ENCODE measurements at places on chromosomes 1 and 21.

- no peak for DNase-seq
Measured at GRCh38 chr1:117605164-117605773, 579 bp upstream of the TENT5C start.

GRCh38 chr1:119316870-119317416 is 51.6 kb upstream of the HAO2 start:
- DNase-seq: no peak

- no peak for DNase-seq
Measured at GRCh38 chr1:223504741-223505140, 111.5 kb downstream of the CCDC185 start.

DNA sequence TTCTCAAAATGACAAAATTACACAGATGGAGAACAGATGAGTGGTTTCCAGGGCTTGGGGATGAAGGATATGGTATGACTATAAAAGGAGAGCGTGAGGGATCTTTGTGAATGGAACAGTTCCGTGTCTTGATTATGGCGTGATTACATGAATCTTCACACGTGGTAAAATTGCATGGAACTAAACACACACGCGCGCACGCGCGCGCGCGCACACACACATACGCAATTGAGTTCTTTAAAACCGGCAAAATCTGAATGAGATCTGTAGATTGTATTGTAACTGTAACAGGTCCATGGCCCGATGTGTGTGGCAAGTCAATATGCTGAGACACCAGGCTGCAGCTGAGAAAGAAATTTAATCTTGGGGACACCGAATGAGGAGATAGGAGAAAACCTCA is 11.1 kb upstream of the LRRN2 start:
- no peak for DNase-seq

DNA sequence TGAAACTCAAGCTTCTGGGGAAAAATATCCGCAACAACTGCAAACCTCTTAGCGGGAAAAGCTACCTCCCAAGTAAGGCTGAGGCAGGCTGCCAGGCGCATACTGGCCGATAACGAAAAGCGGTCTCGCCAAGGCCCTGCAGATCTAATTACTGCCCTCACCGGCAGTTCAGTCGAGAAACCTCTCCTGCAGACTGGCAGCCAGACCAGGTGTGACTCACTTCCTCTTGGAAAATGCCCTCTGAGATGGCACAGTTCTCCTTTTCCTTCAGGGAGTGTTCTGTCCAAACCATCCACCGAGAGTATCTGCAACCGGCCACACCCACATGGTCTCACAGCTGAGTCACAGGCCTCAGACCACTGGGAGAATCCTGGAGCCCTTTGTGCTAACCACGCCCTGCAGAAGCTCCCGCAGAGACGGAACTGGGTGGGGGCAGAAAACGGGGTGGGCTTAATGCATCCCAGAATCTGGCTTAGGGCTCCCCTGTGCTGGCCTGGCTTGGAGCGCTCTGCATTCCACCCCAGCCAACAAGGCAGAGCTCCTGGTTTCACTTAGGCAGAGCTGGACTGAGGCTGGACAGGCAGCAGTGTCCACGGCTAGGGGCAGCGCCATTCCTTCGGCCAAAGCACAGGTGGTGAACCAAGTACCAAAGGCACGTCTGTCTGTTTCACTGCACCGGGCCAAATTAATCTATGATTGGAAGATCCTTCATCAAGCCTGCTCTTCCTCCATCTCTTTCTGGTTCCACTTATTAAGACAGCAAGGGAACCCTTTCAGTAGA is 1.2 kb downstream of the S100A10 start:
- DNase-seq: no peak

GRCh38 chr1:151713874-151714273 is 2.7 kb downstream of the CELF3 start:
- no peak for DNase-seq

GRCh38 chr1:26972821-26973220 is 12.6 kb upstream of the KDF1 start:
- DNase-seq: no peak

DNA sequence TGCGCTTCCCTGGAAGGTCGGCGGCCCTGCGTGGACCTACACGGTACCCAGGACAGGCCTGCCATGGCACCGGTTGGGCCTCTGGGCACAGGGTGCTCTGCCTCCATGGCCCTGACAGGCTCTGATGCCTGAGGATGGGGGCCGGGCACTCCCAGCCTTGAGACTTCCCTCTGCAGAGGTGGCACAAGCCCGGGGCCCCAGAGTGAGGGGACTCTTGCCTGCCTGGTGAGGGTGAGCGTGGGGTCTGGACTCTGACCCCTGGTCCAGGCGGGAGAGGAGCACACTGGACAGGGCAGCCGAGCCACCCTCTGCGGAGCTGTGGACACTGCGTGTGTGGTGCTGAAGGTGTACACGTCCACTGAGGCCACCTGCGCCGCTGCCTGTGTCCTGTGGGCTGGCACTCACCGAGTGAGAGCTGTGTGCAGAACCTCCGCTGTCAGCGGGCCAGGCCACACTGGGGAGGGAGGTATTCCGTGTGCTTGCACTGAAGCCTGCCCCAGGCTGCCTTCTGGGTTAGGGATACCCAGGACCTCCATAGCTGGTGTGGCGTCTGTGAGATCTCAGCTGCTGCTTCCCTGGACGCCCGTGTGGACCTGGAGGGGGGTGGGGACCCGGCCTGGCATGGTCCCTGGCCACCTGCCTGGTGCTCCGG is 10.4 kb downstream of the SKI start:
- no peak for DNase-seq

GRCh38 chr21:36044056-36044455 is 16.3 kb downstream of the SETD4 start:
- DNase-seq: no peak

GRCh38 chr1:205275916-205276688 is 45.4 kb downstream of the NUAK2 start:
- DNase-seq: no peak

DNA sequence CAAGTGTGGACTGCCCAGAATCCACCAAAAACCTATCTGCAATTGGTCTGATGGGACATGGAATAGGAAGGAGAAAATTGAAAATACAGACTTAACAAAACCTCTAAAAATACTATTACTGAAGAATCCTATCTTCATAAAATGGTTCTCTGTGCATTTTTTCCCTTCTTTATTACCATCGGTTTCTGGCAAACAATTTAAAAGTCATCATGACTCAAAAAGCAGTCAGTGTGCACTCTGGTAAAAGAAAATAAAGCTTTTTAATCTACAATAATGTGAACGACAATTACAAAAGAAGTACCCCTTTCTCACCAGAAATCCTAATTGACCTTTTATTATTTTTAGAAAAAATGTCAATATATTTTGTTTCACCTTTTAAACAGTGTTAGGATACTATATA is 186.3 kb downstream of the TPR start:
- DNase-seq: no peak

DNA sequence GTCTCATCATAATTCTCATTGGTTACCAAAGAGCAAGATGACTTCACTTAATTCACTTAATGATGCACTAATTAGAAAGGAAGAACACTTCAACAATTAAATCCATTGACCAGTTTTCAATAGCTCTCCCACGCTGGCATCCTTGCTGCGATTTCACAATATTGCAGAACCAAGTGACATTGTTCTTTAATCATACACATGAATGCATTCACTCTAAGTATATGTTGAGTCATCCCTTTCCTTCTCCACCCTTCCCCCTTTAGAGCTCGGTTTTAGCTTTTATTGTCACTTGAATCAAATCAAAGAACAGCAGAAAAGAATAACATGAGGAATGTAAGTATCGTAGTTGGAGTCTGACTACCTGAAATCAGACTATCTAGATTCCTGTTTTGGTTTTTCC is 233.6 kb upstream of the FMN2 start:
- DNase-seq: no peak

- DNase-seq: no peak
Measured at GRCh38 chr1:208834381-208835096, 590.4 kb upstream of the PLXNA2 start.

DNA sequence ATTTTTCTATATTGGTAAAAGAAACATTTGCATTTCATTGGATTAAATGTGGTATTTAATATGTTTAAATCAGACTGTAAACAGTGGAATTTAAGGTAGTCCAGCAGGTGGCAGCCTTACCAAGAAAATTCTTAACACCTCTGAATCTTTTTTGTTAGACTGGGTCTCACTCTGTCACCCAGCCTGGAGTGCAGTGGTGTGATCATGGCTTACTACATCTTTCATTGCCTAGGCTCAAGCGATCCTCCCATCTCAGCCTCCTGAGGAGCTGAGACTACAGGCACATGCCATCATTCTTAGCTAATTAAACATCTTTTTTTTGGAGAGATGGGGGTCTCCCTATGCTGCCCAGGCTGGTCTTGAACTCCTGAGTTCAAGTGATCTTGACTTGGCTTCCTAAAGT is 98.8 kb downstream of the RABGAP1L start:
- DNase-seq: no peak

GRCh38 chr1:43002116-43002515 is 43.4 kb upstream of the SLC2A1 start:
- no peak for DNase-seq

GRCh38 chr1:6870571-6870970 is 85.3 kb downstream of the CAMTA1 start:
- no peak for DNase-seq

DNA sequence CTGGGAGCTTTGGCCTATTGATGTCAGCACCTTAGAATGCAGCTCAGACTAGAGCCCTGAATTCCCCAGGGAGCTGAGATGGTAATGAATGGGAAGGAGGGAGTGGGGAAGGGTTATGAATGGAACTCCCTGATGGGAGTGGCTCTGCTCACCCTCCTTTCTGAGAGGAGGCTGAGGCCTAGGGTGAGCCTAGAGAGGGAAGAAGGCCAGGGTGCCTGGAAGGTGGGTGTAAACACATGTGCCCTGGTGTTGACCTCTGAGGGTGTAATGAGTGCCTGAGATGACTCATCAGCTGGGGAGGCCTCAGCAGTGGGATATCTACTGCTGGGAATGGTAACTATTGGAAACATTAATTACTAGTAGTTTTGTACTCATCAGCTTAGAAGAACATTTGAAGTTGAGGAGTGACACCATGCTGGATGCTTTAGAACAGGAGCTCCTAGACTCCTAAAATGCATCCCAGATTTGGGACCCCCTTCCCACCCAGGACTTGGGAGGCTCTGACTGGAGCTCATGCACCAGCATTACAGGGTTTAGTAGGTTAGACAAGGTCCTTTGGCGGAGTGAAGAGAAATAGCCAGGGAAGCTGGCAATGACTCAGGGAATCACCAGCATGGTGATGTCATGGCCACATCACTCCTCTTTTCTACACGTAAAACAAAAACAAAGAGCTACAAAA is 16.0 kb upstream of the PIGV start:
- DNase-seq: no peak

DNA sequence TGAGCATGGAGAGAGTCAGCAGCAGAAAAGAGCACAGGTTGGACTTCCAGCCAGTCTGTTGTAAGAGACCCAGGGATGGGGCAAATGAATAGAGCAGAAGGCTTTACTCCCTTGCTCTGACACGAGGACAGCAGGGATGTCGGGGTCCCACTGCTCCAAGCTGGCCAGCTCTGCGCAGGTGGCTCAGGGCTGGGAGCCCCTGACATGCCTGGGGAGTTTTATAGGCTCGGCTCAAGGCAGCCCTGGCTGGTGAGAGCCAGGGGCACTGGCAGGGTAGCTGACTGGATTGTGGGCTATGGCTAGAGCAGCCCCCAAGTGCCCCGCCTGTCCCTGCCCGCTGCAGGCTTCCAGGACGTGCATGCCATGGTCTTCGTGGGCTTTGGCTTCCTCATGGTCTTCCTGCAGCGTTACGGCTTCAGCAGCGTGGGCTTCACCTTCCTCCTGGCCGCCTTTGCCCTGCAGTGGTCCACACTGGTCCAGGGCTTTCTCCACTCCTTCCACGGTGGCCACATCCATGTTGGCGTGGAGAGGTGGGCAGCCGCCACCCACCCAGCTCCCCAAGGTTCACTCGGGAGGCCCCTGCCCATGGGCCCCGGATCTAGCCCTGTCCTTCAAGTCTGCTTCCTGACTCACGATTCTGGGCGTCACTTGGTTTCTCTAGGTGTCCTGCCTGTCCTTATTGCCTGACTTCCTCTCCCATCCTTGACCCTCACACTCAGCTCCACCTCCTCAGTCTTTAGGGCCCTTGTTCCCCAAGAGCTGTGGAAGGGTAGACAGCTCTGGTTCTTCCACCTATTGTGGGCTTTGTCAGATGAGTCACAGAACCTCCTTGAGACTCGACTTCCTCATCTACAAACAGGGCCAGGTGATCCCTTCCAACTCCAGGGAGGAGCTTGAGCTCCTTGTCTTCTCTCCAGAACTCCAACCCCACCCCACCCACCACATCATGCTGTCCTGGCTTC is 8.2 kb downstream of the RHBG start:
- no peak for DNase-seq

DNA sequence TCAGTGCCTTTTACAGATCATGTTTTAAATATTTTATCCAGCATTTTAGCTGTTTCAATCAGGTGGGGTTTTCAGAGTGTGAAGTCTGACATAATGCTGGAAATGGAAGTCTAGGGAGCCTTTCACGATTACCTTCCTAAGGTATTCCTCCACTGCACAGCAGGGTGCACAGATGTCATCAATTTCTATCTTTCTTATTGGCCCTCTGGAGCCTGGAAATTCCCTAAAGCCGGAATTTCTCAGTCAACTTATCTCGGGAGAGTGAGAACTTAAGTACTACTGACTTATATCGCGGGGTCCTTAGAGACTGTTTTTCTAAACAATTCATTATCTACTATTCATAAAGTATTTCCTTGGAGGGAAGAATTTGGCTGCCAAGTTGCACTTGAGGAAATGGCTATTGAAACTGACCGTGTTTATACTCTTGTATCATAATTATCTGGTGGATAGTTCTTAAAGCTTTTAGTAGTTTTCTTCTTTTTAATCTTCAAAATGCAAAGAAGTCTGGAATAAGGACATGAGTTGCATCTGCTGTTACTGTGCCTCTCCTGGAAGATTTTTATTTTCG is 311.8 kb upstream of the B3GALT2 start:
- no peak for DNase-seq

GRCh38 chr1:217948741-217949140 is 317.6 kb downstream of the SPATA17 start:
- no peak for DNase-seq

DNA sequence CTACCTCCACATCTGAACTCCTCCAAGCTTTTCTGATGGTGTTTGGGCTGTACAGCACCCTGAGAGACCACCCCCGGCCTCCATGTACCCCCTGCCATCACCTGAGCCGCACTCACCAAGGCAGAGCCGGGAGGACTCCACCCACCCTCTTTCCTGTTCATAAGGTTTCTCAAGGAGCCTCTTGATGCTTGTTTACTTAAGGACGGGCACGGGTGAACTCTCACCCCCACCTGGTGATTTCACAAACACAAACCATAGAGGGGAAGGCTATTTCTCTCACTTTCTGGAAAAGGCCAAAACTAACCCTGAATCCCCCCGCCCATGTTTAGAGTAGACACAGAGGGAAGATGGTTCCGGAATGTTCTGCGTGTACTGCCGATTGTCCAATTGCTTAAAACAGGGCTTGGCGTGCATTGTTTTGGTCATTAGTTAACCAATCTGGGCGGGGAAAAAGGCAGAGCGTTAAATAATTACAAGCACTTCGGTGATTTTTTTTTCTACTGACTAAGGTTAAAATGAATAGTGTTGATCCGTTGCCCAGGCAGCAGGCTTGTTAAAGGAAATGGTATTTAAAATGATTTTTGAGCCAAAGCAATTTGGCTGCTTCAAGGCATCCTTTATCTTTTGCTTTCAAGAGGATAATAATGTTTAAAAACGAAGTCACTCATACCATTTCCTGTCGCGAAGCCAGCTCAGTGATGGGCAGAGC is 279.8 kb upstream of the VAMP3 start:
- no peak for DNase-seq
